ENCODE measurements at places on chromosomes 3 and 15.

DNA sequence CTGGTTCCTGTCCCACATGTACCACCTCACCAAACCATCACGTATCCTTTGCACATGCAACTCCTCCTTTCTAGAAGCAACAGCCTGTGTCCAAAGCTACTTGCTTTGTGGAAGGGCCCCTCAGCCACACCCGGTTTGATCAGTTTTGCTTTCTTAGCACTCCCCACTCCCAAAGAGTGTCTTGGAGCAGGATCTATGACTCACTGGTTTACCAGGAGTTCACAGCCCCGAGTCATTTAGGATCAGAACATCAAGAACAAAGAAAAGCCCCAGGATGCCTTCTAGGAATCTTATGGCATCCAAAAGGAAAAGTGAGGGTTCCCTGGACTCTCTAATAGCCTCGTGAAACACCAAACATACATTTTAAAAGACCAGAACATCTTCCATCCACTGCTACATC, 50.7 kb upstream of the IGF1R start:
- H3K36me3 ChIP-seq: no peaks in the 10 kb centered on the region
- H3K4me1 ChIP-seq: peaks cover 17% of the 10 kb centered on the region
- no peak overlapping the region for H3K4me3 ChIP-seq
- H3K27me3 ChIP-seq: no peaks in the 10 kb centered on the region
- no peak for DNase-seq

DNA sequence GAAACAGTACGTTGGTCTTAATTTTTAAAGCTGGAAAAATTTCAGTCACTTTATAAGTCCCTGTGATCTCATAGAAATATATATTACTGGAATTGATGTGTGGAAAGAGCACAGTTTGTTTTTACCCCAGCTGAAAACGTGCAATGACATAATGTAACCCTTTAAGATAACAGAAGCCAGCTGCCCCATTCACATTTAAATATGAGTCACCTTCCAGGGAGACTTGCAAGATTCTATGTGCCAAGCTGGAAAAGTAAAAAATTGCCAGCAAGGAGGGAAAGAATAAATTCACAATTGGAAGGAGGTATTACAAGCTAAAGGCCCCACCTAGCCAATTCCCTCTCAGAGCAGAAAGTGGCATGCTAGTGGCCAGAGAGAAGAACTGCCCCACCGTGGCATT, 50.2 kb downstream of the SAMMSON start:
- no peak for DNase-seq
- H3K36me3 ChIP-seq: no peaks in the 10 kb centered on the region
- no peaks in the 10 kb centered on the region for H3K4me1 ChIP-seq
- H3K27me3 ChIP-seq: peaks cover 10% of the 10 kb centered on the region
- H3K4me3 ChIP-seq: no peak overlapping the region

DNA sequence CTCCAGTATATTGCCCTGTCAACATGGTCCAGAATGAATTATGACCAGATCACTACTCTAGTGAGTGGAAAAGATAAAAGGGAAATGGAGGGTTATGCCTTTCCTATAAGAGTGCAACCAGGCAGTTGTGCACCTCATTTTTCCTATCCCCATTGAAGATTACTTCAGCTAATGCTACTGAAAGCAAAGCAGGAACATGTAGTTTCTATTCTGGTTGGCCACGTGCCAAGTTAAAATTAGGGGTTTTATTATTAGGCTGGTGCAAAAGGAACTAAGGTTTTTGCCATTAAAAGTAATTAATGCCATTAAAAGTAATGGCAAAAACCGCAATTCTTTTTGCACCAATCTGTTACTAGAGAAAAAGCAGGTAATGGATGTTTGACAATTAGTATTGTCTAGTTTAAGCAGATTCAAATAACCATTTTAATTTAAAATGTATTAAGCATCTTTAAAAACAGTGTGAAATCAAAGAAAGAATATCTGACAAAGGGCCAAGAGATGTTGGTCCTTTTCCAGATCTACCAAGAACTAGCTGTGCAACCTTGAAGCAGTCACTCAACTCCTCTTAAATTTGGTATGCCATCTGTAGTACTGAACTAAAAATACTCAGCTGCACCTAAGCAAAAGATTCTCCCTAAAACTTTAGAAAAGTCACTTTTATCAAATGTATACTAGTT, 567.5 kb upstream of the CCDC54 start:
- no peak overlapping the region for H3K4me3 ChIP-seq
- H3K27me3 ChIP-seq: no peaks in the 10 kb centered on the region
- DNase-seq: no peak
- no peaks in the 10 kb centered on the region for H3K36me3 ChIP-seq
- H3K27ac ChIP-seq: no peak overlapping the region

DNA sequence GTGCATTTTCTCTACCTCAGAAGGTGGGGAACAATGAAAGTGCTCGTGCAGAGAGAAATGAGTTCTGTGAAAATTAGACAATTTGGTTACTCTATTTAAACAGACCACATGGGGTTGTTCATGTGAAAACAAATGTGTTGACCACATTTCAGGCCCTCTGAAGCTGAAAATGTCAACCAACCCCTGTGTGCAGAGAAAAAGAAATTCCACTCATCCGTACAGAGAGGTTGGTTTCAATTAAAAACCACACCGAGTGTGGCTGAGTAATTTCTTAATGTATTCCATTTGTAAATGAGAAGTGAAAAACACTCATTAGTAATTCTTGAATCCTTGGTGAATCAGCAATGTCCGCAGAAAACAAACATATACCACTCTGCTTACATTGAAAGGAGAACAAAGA, 46.9 kb upstream of the SLC7A14 start:
- no peak overlapping the region for H3K27ac ChIP-seq
- DNase-seq: no peak
- H3K36me3 ChIP-seq: no peaks in the 10 kb centered on the region

GRCh38 chr15:74763416-74763815, 14.8 kb downstream of the CYP1A2 start:
- H3K27ac ChIP-seq: no peak overlapping the region
- H3K4me3 ChIP-seq: no peak overlapping the region
- H3K27me3 ChIP-seq: peaks cover 4% of the 10 kb centered on the region
- DNase-seq: no peak

- no peaks in the 10 kb centered on the region for H3K4me1 ChIP-seq
- peaks cover 9% of the 10 kb centered on the region for H3K27me3 ChIP-seq
- no peaks in the 10 kb centered on the region for H3K36me3 ChIP-seq
- DNase-seq: no peak
- no peak overlapping the region for H3K4me3 ChIP-seq
- H3K27ac ChIP-seq: no peak overlapping the region
Observed at GRCh38 chr3:23748398-23749110, 57.2 kb upstream of the UBE2E1 start.

GRCh38 chr15:100167884-100168375, 173.8 kb downstream of the ADAMTS17 start:
- H3K27ac ChIP-seq: no peak overlapping the region
- no peak for DNase-seq
- H3K4me3 ChIP-seq: no peak overlapping the region
- H3K36me3 ChIP-seq: no peaks in the 10 kb centered on the region
- H3K4me1 ChIP-seq: peaks cover 3% of the 10 kb centered on the region
- no peaks in the 10 kb centered on the region for H3K27me3 ChIP-seq

- H3K36me3 ChIP-seq: no peaks in the 10 kb centered on the region
- no peaks in the 10 kb centered on the region for H3K27me3 ChIP-seq
- DNase-seq: no peak
- H3K4me1 ChIP-seq: no peaks in the 10 kb centered on the region
- no peak overlapping the region for H3K27ac ChIP-seq
Observed at GRCh38 chr3:78540485-78540884, 1227.3 kb downstream of the ROBO1 start.

DNA sequence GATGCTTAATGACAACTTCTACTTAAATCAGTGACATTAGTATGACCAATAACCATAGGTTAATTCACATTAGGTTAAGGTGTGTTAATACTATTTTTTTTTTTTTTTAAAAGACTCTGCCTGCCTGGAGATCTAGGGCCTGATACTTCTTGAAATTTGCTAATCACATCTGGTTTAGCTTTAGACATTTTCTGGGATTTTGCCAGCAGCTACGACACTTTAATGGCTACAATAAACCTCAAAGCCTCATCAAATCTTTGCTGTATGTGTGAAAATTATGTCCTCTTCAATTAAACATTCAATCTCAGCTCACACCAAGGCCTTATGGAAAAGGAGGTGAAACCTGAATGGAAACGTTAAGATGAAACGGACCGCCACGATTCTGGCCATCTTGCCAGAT, 167.9 kb downstream of the GREM1 start:
- no peaks in the 10 kb centered on the region for H3K36me3 ChIP-seq
- no peak overlapping the region for H3K4me3 ChIP-seq
- DNase-seq: no peak
- H3K27me3 ChIP-seq: no peaks in the 10 kb centered on the region
- H3K4me1 ChIP-seq: no peaks in the 10 kb centered on the region
